ENCODE measurements at places on chromosomes 5 and 9.

- DNase-seq = peak; percentile 48
Measured at GRCh38 chr9:88258024-88258423, 119.7 kb upstream of the SPATA31C2 start.

DNA sequence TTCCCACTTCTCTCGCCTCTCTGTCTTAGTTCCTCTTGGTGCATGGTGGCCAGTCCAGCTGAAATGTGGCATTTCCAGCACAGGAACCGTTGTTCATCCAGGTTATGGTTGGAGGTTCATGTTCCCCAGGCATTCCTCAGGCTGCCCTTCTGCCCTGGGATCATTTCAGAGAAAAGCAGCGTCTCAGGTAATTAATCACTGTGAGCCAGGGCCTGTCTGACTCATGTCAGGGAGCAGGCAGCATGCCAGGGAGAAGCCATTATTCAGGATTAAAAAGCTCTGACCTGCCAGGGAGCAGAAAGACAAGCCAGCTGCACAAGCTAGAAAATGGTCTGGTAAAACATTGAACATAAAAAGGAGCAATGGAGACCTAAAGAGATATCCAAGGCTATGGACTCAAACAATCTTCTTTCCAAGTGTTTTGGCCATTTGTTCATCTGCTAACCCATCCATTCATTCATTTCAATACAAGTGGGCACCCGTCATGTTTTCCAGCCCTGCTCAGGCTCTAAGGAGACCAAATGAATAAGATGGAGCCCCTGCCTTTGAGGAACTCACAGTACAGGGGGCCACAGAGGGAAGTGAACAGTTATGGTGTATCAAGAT lies 241.4 kb downstream of the DRD1 start:
- DNase-seq = no peak

- no peak for DNase-seq
Measured at GRCh38 chr5:50445296-50445949, 4.3 kb upstream of the EMB start.

- DNase-seq = no peak
Measured at GRCh38 chr9:1443450-1443849, 393.3 kb downstream of the DMRT2 start.

- DNase-seq = peak; percentile 75
Measured at GRCh38 chr5:154190595-154191304, at the start of gene GALNT10. Gene GALNT10 (plus strand): TSS chr5:154190733. CDS start chr5:154190867, 134 bp downstream.

- DNase-seq = no peak
Measured at GRCh38 chr9:96574931-96575351, 44.7 kb downstream of the CDC14B start.

DNA sequence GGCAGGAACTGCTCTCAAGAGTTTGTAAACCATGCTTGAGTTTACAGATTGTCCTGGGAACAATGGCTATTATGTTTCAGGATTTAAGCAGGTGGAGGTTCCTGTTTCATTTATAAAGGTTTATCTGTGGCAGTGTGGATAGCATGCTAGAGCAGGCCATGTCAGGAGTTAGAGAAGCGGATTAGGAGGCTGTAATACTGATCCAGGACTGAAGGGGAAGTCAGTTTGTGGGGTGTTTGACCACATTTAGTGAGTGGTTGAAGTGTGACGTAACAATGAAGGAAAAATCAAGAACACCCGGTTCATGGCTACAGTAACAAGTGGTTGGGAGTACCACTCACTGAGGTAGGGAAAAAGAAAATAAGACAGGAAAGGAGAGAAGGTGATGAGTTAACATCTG lies 299.0 kb downstream of the TLR4 start:
- no peak for DNase-seq

Data from fibroblast of skin of back (primary cell).